ENCODE measurements at places on chromosomes 5 and 9.

DNA sequence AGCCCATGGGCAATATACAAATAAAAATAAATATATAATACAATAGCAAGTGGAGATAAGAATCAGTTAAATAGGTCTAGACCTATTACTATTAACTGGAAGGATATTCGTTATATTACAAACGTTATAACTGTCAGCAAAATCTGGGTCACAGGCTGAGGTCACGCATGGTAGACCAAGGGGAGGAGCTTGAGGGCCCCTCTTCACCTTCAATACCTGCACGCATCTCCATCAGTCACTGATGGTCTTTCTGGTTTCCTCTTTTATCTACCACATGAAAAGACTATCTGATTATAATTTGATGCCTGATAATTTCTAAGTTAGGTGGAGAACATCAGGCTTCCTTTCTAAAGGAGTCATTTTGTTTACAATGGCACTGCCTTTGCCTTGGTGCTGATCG is 43.2 kb downstream of the MAT2B start:
- DNase-seq = no peak

GRCh38 chr5:115501464-115502210 is 42.9 kb downstream of the FEM1C start:
- DNase-seq = no peak

DNA sequence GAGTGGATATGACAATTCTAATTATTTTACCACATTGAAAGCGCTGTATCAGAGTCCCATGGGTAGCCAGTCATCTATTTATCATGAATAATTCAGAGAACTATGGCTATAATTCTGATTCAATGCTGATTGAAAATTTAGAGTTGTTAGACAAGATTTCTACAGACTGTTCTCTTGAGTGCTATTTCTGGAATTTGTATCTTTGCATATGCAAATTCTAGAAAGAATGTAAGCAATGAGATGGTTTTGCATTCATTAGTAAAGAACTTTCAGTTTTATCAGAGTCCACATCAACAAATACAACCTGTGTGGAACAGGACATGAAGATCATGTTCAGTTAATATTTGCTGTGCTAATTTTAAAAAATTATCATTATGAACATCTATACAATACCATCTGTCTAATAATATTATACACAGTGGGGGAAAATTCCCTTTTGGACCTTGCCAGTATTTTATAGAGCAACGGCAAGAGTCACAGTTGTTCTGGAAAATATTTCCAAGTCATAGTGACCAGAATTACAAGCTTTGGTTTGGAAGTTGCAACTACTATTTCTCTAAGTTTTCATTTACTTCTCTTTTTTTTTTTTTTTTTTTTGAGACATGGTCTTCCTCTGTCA is 372.7 kb upstream of the PTGER4 start:
- no peak for DNase-seq

DNA sequence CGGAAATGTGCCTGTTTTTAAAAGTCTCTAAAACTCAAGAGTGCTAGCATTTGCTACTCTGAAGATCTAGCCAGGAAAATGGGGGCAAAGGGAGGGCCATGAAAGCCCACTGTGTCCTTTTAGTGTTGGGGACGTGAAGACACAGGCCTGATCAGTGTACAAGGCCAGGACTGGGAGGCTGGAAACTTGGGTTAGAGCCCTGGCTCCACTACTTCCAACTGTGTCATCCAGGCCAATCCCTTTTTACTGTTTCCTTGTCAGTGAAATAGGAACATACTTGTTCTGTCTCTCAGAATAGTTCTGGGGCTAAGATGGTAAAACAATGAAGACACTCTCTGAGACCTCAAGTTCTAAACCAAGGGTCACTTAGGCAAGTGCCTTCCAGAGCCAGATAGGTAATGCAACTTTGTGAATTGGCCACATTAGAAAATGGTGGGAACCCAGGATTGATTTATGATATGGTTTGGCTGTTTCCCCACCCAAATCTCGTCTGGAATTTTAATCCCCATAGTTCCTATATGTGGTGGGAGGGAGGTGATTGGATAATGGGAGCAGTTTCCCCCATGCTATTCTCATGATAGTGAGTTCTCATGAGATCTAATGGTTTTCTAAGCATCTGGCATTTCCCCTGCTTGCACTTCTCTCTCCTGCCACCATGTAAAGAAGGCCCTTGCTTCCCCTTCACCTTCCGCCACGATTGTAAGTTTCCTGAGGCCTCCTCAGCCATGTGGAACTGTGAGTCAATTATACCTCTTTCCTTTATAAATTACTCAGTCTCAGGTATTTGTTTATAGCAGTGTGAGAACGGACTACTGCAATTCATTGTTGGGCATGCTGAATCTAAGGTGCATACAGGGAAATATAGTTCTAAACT is 30.4 kb upstream of the B4GALT1 start:
- DNase-seq = no peak

- no peak for DNase-seq
These were observed 93.6 kb upstream of the OTULINL start for GRCh38 chr5:14487897-14488570.

DNA sequence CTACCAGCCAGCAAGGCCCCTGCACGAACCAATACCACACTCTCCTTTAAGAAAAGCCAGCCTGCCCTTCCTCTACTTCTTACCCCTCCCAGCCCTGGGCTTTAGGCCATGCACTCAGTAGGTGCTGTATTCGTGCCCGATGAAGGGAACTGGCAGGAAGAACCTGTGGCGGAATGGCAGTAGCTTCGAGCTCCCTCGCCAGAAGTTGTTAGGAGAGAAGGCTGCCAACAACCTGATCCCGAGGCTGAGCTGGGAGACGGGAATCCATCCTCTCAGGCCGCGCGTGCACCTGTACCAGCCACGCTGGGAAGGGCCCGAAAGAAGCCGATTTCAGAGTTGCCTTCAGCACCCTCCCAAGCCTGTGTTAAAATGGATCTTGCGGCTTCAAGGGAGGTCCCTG is 45.3 kb upstream of the AKNA start:
- no peak for DNase-seq

DNA sequence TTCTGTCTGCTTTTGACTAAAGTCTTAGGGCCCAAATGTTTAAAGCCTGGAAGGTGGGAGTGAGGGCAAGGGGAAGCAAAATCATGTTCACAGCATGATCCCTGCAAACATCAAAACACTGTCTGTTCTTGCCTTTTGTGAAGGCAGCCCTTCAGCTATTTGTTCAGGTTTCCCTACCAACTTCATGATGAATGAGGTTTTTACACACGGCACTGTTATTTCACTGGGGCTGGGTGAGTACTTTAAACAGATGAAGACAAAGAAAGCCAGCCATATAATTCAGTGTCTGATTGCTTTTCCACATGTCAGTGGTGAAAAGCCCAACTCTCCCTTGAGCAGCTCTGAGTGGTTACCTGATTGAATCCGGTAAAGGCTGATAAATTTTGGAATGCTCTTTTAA is 224.7 kb upstream of the GRAMD2B start:
- no peak for DNase-seq

- DNase-seq = no peak
These were observed 866.0 kb downstream of the PTPRD start for GRCh38 chr9:9746826-9747225.

DNA sequence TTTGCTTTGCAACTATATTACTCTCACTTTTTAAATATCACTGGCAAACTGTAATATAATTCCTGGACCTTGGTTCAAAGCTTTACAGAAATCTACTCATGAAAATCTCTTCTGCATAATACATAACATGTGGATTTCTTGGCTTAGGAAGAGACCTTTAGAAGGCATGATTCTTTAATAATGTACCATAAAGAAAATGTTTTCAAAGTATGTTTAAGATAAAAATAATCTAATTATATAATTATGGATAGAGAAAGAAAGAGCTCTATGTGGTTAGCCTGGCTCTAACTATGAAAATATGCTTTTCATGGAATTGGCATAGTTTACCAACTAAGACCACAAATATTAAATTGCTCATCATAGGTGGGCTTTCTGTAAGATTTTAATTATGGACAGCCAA is 817.8 kb downstream of the TLE1 start:
- no peak for DNase-seq

GRCh38 chr9:37309136-37309535 is 113.4 kb upstream of the GRHPR start:
- DNase-seq = no peak

GRCh38 chr9:108197899-108198298 is 657.9 kb downstream of the ACTL7B start:
- no peak for DNase-seq

DNA sequence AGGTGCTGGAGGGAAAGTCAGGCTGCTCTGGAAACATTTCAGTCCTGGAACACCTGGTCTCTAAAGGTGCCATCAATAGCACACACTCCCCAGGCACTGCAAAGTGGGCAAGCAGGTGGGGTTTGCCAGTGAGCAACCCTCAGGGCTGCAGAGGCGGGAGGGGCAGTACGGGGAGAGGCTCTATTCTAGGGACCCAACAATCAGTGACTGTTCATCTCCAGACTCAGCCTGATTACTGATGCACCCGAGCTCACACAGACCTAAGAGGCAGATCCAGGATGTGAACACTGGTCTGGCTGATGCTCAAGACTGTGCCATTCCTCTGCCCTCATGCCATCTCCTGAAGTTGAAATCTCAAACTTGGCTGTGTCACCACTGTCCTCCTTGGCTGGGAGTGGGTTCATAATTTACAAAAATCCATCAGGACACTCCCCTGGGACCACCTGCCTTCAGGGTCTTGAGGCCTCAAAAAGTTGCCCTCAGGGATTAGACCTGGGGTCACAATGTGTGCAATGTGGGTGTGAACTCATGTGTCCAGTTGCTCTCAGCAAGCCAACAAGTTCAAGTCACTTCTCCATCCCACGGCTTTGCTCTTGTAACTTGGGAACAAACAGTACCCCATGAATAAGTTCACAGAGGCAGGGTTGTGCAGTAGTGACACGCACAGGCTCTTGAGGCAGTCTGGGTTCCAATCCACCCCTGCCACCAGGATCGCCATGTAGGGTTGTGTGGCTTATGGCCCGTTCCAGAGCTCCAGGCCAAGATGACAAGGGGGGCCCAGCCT is 19.9 kb upstream of the KCNMB1 start:
- DNase-seq = no peak

- no peak for DNase-seq
These were observed 2.5 kb upstream of the ZNF608 start for GRCh38 chr5:124748687-124749594.

DNA sequence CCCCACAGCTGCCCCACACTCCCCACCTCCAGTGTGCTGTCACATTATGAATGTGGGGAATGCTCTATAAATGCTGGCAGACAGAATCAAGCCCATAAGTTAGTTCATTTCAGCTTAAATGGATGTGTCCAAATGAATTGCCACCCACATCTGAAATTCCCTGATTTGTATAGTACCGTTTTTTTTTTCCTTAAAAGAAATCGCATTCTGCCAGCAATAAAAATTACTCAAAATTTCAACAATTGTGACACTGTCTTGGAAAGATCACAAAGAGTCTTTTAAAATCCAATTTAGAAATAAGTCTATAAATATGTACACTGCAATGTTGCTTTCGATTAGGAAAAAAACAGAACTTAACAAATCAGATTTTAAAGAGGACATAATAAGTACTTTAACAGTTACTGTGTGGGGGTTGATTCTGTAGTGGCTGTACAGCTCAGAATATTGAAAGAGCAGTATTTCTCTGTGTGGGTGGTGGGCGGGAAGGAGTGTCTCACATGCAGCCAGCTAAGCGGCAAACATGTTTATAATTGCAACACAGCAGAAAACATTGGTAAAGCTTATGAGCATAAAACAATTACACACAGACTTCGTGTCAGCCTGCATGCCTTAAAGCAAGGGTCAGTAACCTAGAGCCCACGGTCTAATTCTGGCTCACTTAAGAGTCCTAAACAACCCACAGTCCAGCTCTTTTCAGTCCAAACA is 24.9 kb upstream of the CSNK1G3 start:
- no peak for DNase-seq

DNA sequence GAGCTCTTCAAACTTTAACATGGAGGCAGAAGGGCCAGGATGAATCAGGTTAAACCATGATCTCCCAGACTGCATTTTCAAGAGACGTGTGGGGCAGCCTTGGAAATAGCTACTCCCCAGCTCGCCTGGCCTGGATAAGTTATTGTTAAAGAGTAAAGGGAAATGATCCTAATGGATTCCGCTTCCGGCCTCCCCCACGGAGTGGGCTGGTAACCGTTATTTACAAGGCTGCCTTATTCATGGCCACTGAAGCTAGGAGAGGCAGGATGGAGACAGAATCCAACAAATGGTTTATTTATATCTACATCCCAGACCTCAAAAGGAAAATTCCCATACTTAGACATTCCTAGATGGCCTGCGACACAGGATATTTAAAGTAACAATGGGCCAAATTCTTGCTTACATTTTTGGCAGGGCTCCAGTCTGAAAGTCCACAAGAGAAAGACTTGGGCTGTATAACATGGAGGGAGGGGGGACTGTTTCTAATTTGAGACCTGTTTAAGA is 27.9 kb downstream of the SPRY4 start:
- DNase-seq = no peak

GRCh38 chr9:79570448-79571308 is 1.1 kb upstream of the TLE4 start:
- peak; percentile 37 for DNase-seq

DNA sequence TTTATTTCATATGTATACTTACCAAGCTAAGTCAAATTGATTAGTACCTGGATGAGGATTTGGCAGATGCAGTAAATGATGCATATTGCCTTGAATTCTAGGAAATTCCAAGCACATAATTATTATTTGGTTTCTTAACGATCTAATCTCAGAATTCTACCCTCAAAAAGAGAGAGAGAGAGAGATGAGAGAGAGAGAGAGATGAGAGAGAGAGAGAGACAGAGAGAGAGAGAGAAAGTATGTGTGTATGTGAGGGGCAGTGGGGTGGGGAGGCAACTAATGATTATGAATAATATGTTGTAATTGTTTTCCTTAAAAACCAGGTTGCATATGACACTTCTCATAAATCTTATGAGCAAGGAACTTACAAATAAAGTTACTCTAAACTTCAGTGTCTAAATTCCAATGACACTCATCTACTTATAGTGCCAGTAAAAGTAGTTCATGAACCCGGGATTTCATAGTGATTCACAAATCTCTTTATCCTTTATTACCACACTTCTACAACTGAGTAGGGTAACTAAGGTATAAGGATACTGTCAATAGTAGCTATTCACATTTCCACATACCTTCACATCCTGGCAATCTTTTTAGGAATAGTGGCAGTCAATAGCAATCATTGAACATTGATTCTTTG is 60.5 kb upstream of the EDIL3 start:
- DNase-seq = no peak

- no peak for DNase-seq
These were observed 741.3 kb upstream of the CTNND2 start for GRCh38 chr5:12645582-12645981.

GRCh38 chr5:77867914-77868313 is 91.8 kb upstream of the TBCA start:
- DNase-seq = no peak

Data from activated CD4-positive, CD25-positive, alpha-beta regulatory T cell (primary cell).